ENCODE measurements at places on chromosomes 5 and 9. TPM values are rescaled to one million over a fixed set of nuclear protein-coding genes. Genes with fewer than 3 reads are reported as not detected.

Gene IL3
- total RNA-seq = not detected

Gene KCNV2
- not detected for total RNA-seq

Gene UGT3A2
- total RNA-seq = not detected

Gene ZFP2
- 1.0 TPM for total RNA-seq

Gene PCA3
- not detected for total RNA-seq

Gene FOXD4L6
- total RNA-seq = under 0.01 TPM

Gene CARTPT
- total RNA-seq = not detected

Gene CEP72
- total RNA-seq = 4.1 TPM

Data from nasal cavity respiratory epithelium epithelial cell of viscerocranial mucosa (primary cell).